ENCODE measurements at places on chromosomes 6 and 20. TPM values are rescaled to one million over a fixed set of nuclear protein-coding genes. Genes with fewer than 3 reads are reported as not detected.

- peaks cover 7% of the 10 kb centered on the region for H3K27me3 ChIP-seq
- H3K36me3 ChIP-seq: no peaks in the 10 kb centered on the region
- H3K4me3 ChIP-seq: no peak overlapping the region
- H3K27ac ChIP-seq: no peak overlapping the region
Measured at GRCh38 chr6:33744895-33745546, 1.7 kb downstream of the IP6K3 start.

RAB32 gene
- total RNA-seq: 0.23 TPM

DNA sequence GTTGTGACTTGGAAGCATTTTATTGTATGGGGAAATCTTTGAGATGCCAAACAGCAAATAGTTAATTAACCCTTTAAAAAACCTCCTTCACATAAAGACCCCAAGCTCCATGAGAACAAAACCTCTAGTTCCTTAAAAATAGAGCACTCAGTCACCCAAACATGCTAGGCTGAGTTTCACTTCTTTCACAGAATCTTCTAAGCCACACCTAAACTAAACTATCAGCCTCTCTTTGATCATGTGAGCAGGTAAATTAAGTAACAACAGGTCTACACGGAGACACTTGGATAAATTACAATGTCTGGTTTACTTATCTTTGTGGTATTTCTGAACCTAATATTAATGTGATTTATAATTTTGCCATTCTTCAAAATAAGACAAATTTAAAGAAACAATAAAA is 205.2 kb upstream of the MARCKS start:
- H3K36me3 ChIP-seq: no peaks in the 10 kb centered on the region
- no peak for DNase-seq
- H3K27ac ChIP-seq: no peak overlapping the region
- no peaks in the 10 kb centered on the region for H3K4me1 ChIP-seq
- no peak overlapping the region for H3K4me3 ChIP-seq

- no peak overlapping the region for H3K4me3 ChIP-seq
- peak overlapping the region; percentile 84 for H3K27ac ChIP-seq
- H3K27me3 ChIP-seq: no peaks in the 10 kb centered on the region
- H3K36me3 ChIP-seq: no peaks in the 10 kb centered on the region
Measured at GRCh38 chr6:154683756-154684523, 49.3 kb upstream of the SCAF8 start.

DNA sequence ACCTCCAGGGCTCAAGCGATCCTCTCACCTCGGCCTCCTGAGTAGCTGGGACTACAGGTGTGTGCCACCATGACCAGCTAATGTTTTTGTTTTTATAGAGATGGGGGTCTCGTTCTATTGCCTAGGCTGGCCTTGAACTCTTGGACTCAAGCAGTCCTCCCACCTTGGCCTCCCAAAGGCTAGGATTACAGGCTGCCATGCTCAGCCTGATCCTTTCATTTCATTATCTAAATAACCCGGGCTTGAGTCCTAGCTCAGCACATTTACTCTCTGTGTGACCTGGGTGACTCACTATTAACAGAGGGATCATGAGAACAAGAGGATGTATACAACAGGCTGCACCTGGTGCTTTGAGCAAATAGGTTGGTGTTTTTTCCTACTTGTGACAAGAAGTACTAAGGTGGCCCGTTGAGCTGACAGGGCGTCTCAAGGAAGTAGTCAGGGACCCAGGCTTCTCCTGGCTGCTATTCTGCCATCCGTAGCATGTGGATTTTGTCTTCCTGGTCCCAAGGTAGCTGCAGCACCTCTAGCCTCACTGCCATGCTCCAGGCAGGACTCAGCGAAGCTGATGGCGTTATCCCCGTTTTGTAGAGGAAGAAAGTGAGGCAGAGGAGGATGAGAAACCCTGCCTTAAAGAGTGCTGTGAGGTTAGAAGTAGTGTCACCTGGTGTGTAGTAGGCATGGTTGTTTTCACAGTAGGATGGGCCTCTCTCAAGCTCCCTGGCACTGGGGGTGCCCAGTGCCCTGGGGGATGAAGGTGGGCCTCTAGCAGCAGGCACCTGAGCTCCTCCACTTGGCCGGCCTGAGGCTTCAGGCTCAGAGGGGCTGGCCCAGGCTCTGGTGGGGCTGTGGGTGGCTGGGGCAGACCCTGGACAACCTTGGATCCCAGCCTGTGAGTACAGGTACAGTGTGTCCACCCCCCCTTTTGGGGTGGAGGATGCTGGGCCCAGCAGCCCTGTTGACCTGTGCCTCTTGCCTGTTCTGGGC is 62.4 kb downstream of the ADNP start:
- no peaks in the 10 kb centered on the region for H3K4me1 ChIP-seq
- H3K27ac ChIP-seq: peak overlapping the region; percentile 57
- H3K4me3 ChIP-seq: no peak overlapping the region
- no peaks in the 10 kb centered on the region for H3K27me3 ChIP-seq
- no peak for DNase-seq
- H3K36me3 ChIP-seq: no peaks in the 10 kb centered on the region

CTSA gene
- 64.9 TPM for total RNA-seq

GRCh38 chr6:36765594-36766398 is 68.2 kb downstream of the RAB44 start:
- H3K27me3 ChIP-seq: no peaks in the 10 kb centered on the region
- peak; percentile 89 for DNase-seq
- no peak overlapping the region for H3K4me3 ChIP-seq
- no peaks in the 10 kb centered on the region for H3K36me3 ChIP-seq
- H3K27ac ChIP-seq: no peak overlapping the region
- peaks cover 42% of the 10 kb centered on the region for H3K4me1 ChIP-seq

- peaks cover 2% of the 10 kb centered on the region for H3K4me1 ChIP-seq
- no peak overlapping the region for H3K4me3 ChIP-seq
- H3K27ac ChIP-seq: no peak overlapping the region
Measured at GRCh38 chr6:99871641-99872040, 122.4 kb downstream of the MCHR2 start.

DNA sequence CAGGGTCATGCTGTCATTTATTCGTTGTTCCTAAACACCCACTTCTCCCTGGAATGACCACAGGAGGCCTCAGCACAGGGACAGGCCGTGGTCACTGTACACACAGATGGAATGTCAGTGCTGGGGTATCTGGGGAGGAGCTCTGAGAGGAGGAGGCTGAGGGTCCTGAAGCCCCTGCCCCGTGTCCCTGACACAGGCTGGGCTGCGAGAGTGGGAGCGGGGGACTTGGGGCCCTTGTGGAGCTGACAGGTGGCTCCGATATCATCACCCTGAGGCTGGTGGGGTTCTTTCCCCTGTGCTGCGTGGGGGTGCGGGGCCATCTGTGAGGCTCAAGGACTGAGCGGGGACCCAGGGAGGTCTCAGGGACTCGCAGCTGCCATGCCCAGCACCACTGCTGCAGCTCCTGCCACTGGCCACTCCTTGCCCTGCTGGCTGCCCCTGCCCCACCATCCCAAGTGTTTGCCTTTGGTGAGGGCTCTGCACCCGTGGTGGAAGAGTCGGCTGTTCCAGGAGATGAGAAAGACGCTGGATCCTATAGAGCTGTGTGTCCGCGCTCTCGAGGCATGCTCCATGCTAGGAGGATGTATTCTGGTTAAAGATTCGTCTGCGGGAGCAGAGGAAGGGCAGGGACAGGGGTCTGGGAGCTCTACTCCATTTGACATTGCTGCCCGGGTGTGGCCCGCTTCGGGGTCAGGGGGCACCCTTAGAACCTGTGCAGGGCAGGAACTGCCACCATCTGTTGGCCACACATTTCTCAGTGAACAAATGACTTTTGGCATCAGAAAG is 18.9 kb downstream of the NPEPL1 start:
- no peaks in the 10 kb centered on the region for H3K36me3 ChIP-seq
- no peak overlapping the region for H3K4me3 ChIP-seq
- H3K4me1 ChIP-seq: no peaks in the 10 kb centered on the region
- H3K27ac ChIP-seq: no peak overlapping the region
- DNase-seq: peak; percentile 4
- H3K27me3 ChIP-seq: no peaks in the 10 kb centered on the region

Data from activated CD4-positive, alpha-beta T cell treated with anti-CD3 and anti-CD28 coated beads, Interleukin-2, amount 10 ng/mL, durations not matched to agents 7 days and 5 days (primary cell).